ENCODE measurements at places on chromosomes 2 and 18.

DNA sequence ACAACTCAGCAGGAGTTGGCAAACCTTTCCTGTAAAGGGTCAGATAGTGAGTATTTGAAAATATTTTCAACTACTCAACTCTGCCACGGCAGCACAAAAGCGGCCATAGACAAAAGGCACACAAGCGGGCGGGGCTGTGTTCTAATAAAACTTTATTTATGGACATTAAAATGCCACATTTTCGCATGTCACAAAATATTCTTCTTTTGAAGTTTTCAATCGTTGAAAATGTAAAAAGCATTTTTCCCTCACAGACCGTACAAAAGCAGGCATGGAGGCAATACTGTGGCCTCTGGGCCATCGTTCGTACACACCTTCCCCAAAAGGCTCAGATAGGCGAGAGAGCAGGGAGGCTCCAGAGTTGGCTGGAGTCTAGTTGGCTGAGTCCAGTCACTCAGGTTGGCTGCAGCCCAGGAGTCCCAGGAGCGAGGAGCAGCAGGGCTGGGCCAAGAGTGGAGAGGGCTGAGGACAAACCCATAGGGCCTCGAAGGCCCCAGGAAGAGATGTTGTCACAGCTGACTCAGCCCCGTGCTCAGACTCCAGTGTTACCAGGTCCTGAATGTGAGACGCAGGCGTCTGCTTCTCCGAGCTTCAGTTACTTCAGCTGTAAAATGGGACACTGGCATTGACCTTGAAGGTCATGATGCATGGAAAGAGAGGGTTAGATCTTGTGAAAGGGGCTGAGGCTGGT, 42.5 kb downstream of the SDC1 start:
- no peak for DNase-seq

GRCh38 chr2:179744401-179744800, 117.0 kb downstream of the ZNF385B start:
- no peak for DNase-seq

GRCh38 chr2:58734365-58734764, 493.2 kb upstream of the FANCL start:
- DNase-seq: no peak

- DNase-seq: no peak
Observed at GRCh38 chr18:56541340-56541739, 97.1 kb downstream of the TXNL1 start.

DNA sequence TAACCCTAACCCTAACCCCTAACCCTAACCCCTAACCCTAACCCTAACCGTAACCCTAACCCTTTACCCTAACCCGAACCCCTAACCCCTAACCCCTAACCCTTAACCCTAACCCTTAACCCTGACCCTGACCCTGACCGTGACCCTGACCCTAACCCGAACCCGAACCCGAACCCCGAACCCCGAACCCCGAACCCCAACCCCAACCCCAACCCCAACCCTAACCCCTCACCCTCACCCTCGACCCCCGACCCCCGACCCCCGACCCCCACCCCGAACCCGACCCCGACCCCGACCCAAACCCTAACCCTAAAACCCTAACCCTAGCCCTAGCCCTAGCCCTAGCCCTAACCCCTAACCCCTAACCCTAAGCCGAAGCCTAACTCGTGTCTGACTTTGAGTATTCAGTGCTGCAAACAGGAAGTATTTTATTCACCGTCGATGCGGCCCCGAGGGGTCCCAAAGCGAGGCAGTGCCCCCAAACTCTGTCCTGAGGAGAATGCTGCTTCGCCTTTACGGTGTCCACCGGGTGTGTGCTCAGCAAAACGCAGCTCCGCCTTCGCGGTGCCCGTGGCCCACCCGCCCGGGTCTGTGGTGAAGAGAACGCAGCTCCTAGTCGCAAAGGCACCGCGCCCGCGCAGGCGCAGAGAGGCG, 36.0 kb downstream of the FAM110C start:
- no peak for DNase-seq

DNA sequence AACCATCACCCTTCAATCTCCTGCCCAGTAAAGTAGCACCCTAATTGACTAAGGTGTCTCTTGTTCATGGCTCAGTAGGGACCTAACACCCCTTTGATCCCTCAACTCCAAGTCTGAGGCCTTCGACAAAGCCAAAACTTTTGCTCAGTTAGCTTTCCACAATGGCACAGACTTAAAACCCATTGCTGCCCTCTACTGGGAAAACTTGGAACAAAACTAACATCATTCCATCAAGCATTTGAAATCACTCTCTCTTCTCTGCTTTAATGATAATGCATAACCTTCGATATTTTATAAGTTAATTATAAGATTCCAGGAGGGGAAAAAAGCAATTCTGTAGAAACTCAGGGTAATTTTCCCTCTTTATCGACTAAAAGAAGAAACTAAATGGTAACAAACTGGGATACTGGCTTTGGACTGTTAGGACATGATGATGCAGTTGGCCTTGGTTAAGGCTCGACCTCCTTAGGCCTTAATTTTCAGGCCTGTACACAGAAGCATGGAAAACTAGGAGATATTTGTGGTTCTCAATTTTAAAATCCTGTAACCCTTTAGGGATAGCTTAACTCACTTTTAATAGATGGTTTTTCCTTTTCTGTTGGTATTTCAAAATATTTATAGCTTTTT, 127.8 kb downstream of the STK39 start:
- DNase-seq: no peak

DNA sequence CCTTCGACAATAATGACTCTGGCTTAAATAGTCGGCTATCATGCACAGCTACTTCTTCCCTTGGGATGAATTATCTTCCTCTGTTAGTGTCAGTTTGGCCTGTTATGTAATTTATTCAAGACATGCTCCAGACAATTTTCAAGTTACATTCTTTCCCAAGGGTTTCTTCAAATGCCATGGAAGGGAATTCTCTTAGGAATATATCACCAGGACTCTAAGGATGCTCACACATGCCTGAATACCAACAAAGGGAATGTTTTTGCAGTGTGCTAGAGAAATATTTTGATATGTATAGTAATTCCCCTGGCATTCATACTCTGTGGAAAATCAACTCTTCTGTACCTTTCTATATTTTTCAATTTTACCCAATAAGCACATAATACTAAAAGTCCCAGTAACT, 286.0 kb upstream of the KYNU start:
- no peak for DNase-seq
